ENCODE measurements at places on chromosomes 5 and 9.

DNA sequence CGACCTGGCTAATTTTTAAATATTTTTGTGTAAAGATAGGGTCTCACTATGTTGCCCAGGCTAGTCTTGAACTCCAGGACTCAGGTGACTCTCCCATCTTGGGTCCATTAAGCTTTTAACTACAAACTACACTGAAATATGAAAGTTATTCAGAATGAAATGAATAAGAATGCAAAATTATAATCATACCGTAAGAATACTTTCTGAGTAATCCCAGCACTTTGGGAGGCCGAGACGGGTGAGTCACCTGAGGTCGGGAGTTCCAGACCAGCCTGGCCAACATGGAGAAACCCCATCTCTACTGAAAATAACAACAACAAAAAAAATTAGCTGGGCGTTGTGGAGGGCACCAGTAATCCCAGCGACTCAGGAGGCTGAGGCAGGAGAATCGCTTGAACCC is 1.1 kb upstream of the ORM1 start:
- DNase-seq = no peak

DNA sequence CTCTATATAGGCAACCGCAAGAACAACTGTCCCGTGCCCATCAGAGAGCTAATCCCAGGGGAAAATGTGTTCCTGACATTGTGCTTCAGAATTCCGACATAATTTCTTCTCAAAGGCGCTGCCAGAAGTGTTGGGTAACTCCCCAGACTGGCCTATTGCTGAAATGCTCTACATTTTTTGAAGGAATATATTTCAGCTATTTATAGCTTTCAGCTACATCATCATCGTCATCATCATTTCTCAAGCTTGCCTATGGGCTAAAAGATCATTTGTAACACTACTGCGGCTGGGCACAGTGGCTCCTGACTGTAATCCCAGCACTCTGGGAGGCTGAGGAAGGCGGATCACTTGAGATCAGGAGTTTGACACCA is 49.7 kb downstream of the MYO10 start:
- no peak for DNase-seq

- DNase-seq = no peak
These were observed 12.8 kb downstream of the UGCG start for GRCh38 chr9:111909444-111909843.

GRCh38 chr9:81782313-81782995 is 93.1 kb upstream of the TLE1 start:
- no peak for DNase-seq

GRCh38 chr5:44691802-44692201 is 116.9 kb upstream of the MRPS30 start:
- no peak for DNase-seq

GRCh38 chr9:113012492-113012891 is 500 bp upstream of the ZNF883 start:
- DNase-seq = no peak

GRCh38 chr9:133792721-133793470 is 54.7 kb upstream of the SARDH start:
- DNase-seq = peak; percentile 23

DNA sequence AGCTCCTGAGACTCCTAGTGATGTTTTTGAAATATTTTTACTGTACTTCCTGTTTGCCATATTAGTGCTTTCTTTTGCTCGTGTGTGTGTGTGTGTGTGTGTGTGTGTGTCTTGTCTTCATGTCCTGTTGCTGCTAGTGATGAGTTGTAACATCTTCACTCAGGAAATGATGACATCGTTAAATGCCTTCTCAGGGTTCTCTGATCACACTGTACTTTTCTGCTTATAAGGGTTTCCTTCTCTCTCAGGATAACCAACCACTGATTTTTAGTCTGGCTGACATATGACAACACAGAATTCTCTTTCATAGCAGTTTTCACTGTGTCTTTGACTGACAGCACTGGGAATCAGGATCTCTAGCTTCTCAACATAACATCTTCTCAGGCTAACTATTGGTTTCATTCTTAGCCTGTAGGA is 16.1 kb downstream of the SV2C start:
- no peak for DNase-seq

DNA sequence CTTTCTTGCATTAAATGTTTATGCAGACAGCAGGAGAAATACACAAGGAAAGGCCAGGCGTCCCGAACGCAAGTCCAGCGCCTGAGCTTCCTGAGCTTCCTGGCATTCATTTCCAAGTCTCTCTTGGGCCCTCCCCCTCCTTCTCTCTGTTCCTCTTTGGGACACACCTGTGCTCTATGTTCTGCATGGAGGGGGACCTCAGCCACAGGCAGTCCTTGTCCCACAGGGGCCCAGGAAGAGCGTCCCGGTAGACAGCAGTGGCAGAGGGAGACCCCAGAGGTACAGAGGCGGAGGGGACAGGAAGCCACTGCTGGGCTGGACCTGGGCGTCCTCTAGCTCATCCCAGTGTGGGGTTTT is 221.3 kb downstream of the C9orf50 start:
- no peak for DNase-seq

DNA sequence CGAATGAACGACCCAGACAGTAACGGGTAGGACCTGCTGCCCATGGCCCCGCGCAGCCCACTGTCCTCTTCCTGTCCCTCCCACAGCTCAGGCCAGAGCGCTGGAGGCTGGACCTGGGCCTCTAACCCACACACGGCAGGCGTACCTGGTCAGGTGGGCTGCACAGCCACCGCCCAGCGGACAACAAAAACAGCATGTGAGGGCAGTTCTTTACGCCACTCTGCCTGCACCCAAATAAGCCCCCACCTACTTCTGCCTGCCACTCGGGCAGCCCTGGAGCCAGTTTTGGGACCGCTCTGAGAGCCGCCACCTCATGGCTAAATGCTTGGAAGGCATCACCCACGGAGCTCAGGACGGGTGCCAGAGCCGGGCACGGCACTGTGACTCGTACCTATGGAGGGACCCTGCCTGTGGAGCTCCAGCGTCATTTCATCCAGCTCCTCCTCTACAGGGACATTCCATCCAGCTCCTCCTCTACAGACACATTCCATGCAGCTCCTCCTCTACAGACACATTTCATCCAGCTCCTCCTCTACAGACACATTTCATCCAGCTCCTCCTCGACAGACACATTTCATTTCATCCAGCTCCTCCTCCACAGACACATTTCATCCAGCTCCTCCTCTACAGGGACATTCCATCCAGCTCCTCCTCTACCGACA is 18.9 kb downstream of the CLPTM1L start:
- no peak for DNase-seq

- no peak for DNase-seq
These were observed 23.4 kb downstream of the DMRTA1 start for GRCh38 chr9:22469928-22470544.

GRCh38 chr9:23005156-23005555 is 558.5 kb downstream of the DMRTA1 start:
- no peak for DNase-seq

- no peak for DNase-seq
These were observed 213.6 kb upstream of the S1PR3 start for GRCh38 chr9:88777498-88778312.

DNA sequence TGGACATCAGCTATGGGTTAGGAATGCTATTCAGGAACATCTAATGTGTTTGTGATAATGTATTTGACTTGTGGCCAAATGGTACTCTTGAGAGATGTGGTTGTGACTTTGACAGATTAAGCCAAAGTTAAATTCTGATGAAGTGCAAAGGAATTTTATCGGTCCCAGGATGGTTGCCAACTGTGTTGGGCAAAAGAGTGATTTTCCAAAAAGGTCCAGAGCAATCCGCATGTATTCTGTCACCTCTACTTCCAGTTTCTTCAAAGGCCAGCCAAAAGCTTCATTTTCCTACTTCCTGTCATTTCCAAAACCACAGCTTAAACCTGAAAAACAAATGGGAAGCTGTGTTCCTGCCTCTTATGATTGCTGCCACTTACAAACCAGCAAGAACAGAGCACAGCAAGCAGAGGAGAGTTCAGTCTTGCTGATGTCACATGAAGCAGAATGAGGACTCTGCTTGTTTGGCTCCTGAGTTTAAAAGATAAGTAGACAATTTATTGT is 59.8 kb downstream of the MARCHF3 start:
- no peak for DNase-seq

- no peak for DNase-seq
These were observed 54.0 kb upstream of the C5orf58 start for GRCh38 chr5:170178814-170179213.

DNA sequence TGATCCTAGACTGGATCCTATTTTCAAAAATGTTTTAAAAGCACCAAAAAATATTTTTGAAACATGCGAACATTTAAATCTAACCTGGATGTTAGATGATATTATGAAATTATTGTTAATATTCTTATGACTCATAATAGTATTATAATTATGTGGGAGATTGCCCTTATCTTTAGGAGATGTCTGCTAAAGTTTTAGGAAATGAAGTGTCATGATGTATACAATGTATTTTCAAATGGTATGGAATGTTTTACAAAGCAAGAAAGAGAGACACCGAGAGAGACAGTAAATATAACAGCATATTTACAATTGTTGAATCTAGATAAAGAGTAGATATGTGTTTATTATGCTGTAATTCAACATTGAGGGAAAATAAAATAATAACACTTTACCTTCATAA is 455.9 kb downstream of the ACTL7B start:
- DNase-seq = no peak

GRCh38 chr5:5474961-5475360 is 52.5 kb downstream of the ICE1 start:
- DNase-seq = no peak

DNA sequence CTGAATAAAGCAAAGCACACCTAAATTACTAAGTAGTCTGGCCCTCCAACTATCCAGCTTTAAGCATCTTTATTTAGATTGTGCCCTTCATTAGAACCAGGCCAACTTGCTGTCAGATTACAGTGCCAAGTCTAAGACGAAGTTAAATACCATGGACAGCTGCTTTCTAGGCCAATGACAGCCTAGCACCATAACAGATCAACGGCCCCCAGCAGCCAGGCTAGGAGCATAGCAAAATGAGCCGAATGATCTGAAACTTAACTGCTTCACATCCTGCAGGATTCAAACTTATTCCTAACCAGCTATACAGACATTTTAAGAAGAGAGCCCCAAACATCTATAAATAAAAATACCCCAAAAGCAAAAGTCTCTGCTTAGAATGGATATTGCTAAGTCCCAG is 6.8 kb downstream of the SLC24A2 start:
- no peak for DNase-seq
